ENCODE measurements at places on chromosomes 4 and X. TPM values are rescaled to one million over a fixed set of nuclear protein-coding genes. Genes with fewer than 3 reads are reported as not detected.
A peak's percentile ranks its signal among the peaks of the same experiment; 100 is the strongest.

The GRK4 gene
- polyA plus RNA-seq, result 3.7 TPM

The PLCXD1 gene
- polyA plus RNA-seq, result 11.8 TPM

The ADAMTS3 gene
- polyA plus RNA-seq, result 0.77 TPM

The DDX53 gene
- polyA plus RNA-seq, result not detected

The SOWAHB gene
- polyA plus RNA-seq, result not detected

DNA sequence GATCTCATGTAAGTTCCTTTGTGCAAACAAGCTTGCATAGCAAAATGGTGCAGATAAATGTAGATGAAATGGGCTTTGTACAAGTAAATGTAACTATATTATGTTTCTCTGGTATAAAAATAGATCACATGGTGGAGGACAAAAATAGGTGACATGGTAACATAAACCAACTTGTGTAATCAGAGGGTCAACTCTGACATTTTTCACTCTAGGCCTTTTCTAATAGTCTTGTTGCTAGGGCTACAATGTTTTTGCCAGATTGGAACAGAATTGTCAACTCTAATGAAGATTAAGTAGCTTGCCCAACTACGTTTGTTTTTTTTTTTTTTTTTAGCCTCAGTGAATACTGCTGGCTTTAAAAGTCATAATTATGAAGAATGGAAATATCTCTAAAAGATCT is 11.5 kb downstream of the MAD2L1 start:
- DNase-seq, result no peak

- DNase-seq, result no peak
Measured at GRCh38 chr4:3339577-3339976, 46.8 kb downstream of the RGS12 start.

DNA sequence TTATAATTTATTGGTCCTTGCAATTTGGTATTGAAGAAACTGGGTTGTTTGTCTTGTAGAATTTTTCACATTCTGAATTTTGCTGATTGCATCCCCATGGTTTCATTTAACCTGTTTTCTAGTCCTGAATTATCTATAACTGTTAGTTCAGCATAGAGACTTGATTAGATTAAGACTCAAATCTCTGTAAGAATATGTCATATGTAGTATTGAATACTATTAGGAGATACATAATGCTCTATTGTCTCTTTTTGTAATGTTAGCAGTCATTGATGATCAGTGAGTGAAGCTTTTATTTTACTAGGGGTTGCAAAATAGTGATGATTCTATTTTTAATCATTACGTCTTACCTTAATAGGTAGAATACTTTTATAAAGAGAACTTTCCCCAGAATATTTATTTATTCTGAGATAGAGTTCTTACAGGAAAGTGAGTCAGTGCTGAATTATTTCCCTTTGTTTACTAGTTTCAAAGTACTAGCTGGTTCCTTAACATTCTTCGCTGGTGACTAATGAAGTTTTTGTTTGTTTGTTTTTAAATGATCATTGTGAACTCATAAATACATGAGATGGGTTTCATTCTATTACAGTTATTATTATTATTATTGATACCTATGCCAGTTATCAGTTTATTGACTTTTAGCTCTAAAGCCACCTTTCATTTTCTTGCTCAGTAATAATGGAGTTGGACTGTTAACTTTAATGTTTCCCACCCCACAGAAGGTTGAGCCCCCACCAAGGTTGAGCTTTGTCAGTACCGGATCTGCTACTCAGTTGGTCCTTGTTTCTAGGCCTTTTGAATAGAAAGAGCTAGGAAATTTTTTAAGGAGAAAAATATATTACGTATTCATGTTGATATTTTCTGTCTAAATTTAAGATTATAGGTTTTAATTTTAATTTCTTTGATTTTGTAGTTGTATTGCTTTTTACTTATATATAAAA is 102.3 kb downstream of the LARP1B start:
- DNase-seq, result peak; percentile 50

DNA sequence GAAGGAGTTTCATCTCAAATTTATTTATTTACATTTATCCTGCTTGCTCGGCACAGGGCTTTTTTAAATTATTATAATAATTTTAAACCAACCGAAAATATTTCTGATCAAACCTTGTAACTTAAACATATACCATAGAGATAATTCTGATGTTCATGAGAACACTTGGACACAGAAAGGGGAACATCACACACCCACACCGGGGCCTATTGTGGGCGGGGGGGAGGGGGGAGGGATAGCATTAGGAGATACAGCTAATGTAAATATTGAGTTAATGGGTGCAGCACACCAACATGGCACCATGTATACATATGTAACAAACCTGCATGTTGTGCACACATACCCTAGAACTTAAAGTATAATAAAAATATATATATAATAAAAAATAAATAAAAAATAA is 2.9 kb downstream of the ANXA5 start:
- DNase-seq, result no peak

- DNase-seq, result no peak
Measured at GRCh38 chr4:36081185-36081584, 163.1 kb downstream of the ARAP2 start.

DNA sequence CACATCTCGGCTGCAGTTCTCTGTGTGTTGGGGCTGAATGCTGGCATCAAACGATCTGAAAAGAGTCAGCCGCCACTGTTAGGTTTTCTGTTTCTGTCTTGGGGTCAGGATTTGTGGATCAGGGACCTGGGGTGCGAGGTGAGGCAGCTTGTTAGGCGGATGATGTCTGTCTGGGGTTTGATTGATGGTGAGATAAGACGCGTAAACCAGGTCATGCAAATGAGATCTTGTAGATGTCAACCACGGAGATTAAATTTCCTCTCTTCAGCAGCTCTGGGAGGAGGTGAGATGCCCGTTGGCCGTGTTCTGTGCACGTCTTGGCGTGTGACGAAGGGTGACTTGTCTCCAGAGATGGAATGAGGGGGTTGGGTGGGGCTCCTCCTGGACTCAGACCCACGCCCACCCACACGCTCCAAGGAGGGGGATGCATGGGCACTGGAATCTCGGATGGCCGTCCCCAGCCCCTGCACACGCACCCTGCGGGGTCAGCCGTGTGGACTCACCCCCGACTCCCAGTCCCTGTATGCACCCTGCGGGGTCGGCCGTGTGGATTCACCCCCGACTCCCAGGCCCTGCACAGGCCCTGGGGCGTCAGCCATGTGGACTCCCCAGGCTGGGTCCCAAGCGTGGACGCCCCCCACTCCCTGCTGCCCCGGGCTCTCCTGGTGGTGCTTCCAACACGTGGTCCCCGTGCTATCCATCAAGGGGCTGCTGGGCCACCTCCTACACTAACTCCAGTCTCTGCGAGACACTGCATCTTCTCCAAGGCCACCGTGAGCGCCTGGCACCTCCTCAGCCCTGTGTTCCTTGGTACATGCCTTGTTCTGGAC is 16.0 kb upstream of the UVSSA start:
- DNase-seq, result no peak

GRCh38 chr4:160375772-160376452 is 1273.0 kb downstream of the RAPGEF2 start:
- DNase-seq, result no peak

DNA sequence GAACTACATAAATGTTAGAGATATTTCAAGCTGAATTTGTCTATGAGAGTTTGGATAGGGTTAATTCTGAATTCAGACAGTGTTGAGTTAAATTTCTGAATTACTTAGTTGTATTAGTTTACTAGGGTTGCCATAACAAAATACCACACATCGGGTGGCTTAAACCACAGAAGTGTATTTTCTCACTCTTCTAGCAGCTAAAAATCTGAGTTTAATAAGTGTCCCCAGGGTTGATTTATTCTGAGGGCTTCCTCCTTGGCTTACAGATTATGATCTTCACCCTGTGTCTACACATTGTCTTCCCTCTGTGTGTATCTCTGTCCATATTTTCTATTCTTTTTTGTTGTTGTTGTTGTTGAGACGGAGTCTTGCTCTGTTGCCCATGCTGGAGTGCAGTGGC is 318.6 kb downstream of the PACRGL start:
- no peak for DNase-seq

- no peak for DNase-seq
Measured at GRCh38 chrX:134624046-134624430, 34.2 kb downstream of the PLAC1 start.

GRCh38 chr4:84697159-84697558 is 114.2 kb downstream of the CDS1 start:
- no peak for DNase-seq

DNA sequence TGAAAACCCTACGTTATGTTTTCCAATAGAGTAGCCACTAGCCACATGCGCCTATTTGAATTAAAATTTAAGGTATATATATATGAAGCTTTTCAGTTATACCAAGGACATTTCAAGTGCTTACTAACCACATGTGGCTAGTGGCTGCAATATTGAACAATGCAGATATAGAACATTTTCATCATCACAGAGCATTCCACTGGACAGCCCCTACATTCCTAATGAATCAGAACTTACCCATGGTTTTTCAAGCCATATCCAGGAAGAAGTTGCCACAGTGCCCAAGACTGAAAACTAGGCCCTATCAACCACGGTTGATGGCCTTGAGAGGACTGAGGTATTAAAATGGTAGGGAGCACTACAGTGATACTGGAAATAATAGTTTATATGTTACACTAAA is 29.7 kb downstream of the NEK1 start:
- DNase-seq, result no peak
